ENCODE measurements at places on chromosomes 6 and 20. TPM values are rescaled to one million over a fixed set of nuclear protein-coding genes. Genes with fewer than 3 reads are reported as not detected.

DNA sequence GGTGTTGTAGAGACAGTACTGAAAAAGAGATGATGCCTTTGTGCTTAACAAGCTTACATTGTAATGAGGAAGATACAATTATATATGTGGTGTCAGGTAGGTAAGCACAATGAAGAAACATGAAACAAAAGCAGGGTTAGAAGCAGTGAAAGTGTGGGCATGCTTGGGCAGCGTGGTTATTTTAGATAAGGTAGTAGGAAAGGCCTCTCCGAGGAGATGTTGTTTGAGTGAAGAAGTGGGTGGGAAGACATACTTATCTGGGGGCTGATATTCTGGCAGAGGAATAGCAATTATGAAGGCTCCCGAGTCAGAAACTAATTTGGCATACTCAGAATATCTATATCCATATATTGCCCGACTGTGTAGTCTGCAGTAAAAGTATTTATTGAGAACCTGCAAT is 4.7 kb downstream of the CDKAL1 start:
- DNase-seq = no peak

ENPP1 gene
- total RNA-seq = 3.3 TPM

DNA sequence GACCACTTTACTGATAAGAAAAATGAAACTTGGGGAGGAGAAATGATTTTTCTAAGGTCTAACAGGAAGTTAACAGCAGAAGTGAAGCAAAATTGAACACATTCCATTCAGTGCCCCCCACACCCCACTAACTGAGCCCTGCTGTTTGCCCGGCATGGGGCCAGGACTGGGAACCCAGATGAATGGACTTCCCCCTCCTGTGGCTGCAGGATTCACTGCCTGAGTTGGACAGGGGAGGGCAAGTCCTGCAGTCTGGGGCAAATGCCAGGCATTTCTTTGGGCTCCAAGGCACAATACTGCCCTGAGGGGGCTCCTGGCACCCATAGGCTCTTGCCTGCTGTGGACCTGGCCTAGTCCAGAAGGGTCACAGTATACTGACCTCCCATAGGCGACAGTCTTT is 28.3 kb downstream of the FYN start:
- no peak for DNase-seq

REM1 gene
- 2.1 TPM for total RNA-seq

TCEA2 gene
- 66.0 TPM for total RNA-seq

MYH7B gene
- total RNA-seq = 238 TPM

All from cardiac septum (tissue), 1 donor.